ENCODE measurements at places on chromosomes 16 and 17. TPM values are rescaled to one million over a fixed set of nuclear protein-coding genes. Genes with fewer than 3 reads are reported as not detected.

Gene TBC1D3L
- total RNA-seq: 3.1 TPM

Gene PKMYT1
- 27.1 TPM for total RNA-seq

Gene RHBDF2
- 34.4 TPM for total RNA-seq

Gene CBFA2T3
- not detected for total RNA-seq

Gene KRT17
- 0.66 TPM for total RNA-seq

Gene ACBD4
- total RNA-seq: 7.4 TPM

Gene EVPLL
- total RNA-seq: not detected

Gene CASKIN1
- total RNA-seq: 0.22 TPM

Gene TBC1D3
- not detected for total RNA-seq

Gene CDK5R1
- 1.6 TPM for total RNA-seq

Gene RNF112
- 0.22 TPM for total RNA-seq

Gene ST6GALNAC1
- not detected for total RNA-seq

Gene ZNF785
- 10.0 TPM for total RNA-seq

Gene ENPP7
- not detected for total RNA-seq

Gene HOXB3
- 0.22 TPM for total RNA-seq

Gene MYH1
- not detected for total RNA-seq

Gene OTOP3
- total RNA-seq: not detected

Gene PYCARD
- total RNA-seq: 56.2 TPM

Gene CTRB1
- not detected for total RNA-seq

Gene CHAD
- total RNA-seq: not detected

Gene MYO1C
- total RNA-seq: 188 TPM

Gene C17orf78
- total RNA-seq: not detected

Gene TK1
- 156 TPM for total RNA-seq

Gene PITPNM3
- 0.43 TPM for total RNA-seq

Gene ABCA5
- 12.3 TPM for total RNA-seq

Gene GJD3
- total RNA-seq: 3.9 TPM

Gene MYH13
- total RNA-seq: not detected

Gene TMC7
- 0.22 TPM for total RNA-seq

Gene SPATA32
- total RNA-seq: not detected

Gene SYNGR2
- total RNA-seq: 14.0 TPM

Gene SNX20
- not detected for total RNA-seq

Gene KRTAP4-3
- not detected for total RNA-seq

Gene PERCC1
- total RNA-seq: not detected

Gene CD300LG
- not detected for total RNA-seq

Gene ABAT
- total RNA-seq: 1.3 TPM

Gene GDPD3
- 1.7 TPM for total RNA-seq

Gene KRT20
- not detected for total RNA-seq

Gene BIRC5
- total RNA-seq: 4.6 TPM

Gene LPO
- 0.22 TPM for total RNA-seq

Gene EFNB3
- 1.5 TPM for total RNA-seq

Gene GP2
- not detected for total RNA-seq

Gene CDH5
- not detected for total RNA-seq

Gene CFAP97D1
- total RNA-seq: not detected

Gene MYO15A
- total RNA-seq: 0.44 TPM

Gene LRRC46
- 0.29 TPM for total RNA-seq

Gene ZNF19
- total RNA-seq: 2.4 TPM

Gene MT2A
- total RNA-seq: 68.9 TPM

Gene IGF2BP1
- total RNA-seq: 30.6 TPM

Gene KRTAP2-2
- total RNA-seq: not detected

Gene GRAP
- total RNA-seq: under 0.01 TPM

Gene PSME3IP1
- 84.5 TPM for total RNA-seq

Data from placental pericyte (primary cell).